A549 treated with GW870086 at 1 μM for 4 hours (cell line): ENCODE measurements at places on chromosomes 1 and 21. TPM values are rescaled to one million over a fixed set of nuclear protein-coding genes. Genes with fewer than 3 reads are reported as not detected.

Gene MINDY1
- 2.6 to 3.6 TPM (median 3.5 TPM) in 5 replicates for total RNA-seq

Gene MPZ
- 0.18 to 0.31 TPM (median 0.27 TPM) in 5 replicates for total RNA-seq

Gene GABPB2
- total RNA-seq, result 2.9 to 3.5 TPM (median 3.0 TPM) in 5 replicates

Gene CLCA1
- not detected in 5 replicates for total RNA-seq

Gene RC3H1
- 4.4 to 6.6 TPM (median 5.5 TPM) in 5 replicates for total RNA-seq

Gene OLFM3
- total RNA-seq, result not detected in 5 replicates

Gene TENT5C
- 0.03 to 0.16 TPM (median 0.07 TPM) in 5 replicates for total RNA-seq

Gene TNFSF18
- not detected in 5 replicates for total RNA-seq
